ENCODE measurements at places on chromosomes 6 and 20.

GRCh38 chr6:125631165-125631564 lies 118.3 kb upstream of the HEY2 start:
- no peak for DNase-seq

- DNase-seq = no peak
Observed at GRCh38 chr20:40643891-40644290, 45.1 kb downstream of the MAFB start.

- no peak for DNase-seq
Observed at GRCh38 chr6:40460380-40460779, 126.8 kb downstream of the LRFN2 start.

DNA sequence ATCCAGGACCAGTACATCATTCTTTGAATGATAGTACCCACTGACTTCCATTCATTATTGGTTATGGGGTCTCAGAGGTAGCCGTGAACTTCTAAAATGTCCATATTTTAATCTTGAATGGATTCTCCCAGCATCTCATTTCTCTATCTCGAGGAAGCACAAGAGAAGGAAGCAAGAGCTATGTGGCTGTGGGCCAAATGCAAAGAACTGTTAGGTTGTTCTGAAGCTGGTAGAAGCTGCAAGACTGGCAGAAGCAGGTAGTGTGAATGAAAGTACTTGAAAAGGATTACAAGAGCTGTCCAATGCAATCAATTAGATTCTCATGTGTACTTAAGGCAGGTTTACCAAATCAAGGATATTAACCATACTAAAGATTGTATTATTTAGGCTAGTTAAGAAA lies 1131.8 kb downstream of the GRIK2 start:
- no peak for DNase-seq

- DNase-seq = no peak
Observed at GRCh38 chr20:38558596-38559360, 22.2 kb upstream of the ADIG start.

GRCh38 chr20:36951198-36951978 lies at the start of gene SAMHD1:
Gene SAMHD1, minus strand, starts transcription at chr20:36951708. Its CDS starts 65 bp downstream, at chr20:36951643.
- DNase-seq = peak; percentile 93

GRCh38 chr20:61600016-61600415 lies 348.0 kb downstream of the CDH4 start:
- DNase-seq = no peak

DNA sequence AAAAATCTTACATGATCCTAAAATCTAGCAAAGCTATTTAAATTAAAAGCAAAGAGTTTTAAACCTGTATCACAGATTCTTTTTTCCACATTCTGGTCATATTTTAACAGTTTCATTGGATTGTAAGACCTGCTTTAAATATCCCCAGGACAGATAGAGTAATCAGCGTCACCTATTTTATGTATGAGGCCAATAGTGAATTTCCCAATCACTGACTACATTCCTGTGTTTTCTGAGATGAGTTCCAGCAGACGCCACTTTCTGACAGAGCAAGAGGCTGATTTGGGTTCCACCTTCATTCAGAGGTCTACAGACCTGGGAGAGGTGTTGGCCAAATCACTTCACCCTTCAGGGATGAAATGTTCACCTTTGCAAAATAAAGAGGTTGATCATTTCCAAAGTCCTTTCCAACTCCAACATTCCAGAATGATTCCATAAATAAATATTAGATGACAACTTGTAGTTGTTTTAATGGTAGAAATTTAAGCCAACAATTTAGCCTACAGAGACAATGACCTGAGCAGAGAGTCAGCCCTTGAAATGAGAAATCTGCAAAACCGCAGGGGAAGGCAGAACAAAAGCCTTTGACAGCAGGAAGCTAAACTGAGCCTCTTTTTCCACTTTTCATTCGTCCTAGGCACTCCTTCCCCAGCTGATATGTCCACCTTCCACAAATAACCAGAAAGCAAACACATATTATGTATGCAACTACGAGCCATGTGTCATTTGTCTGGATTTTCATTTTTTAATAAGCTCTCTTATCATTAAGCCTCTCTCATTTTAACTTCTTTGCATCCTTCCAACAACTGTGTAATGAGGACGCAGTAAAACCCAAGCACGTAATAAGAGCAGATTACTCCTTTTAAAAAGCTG lies 105.2 kb downstream of the TFAP2A start:
- DNase-seq = no peak

- no peak for DNase-seq
Observed at GRCh38 chr6:156691018-156691417, 86.2 kb upstream of the ARID1B start.

- no peak for DNase-seq
Observed at GRCh38 chr20:19962958-19963357, 54.2 kb upstream of the NAA20 start.

- no peak for DNase-seq
Observed at GRCh38 chr20:19774135-19774933, 16.3 kb downstream of the RIN2 start.

DNA sequence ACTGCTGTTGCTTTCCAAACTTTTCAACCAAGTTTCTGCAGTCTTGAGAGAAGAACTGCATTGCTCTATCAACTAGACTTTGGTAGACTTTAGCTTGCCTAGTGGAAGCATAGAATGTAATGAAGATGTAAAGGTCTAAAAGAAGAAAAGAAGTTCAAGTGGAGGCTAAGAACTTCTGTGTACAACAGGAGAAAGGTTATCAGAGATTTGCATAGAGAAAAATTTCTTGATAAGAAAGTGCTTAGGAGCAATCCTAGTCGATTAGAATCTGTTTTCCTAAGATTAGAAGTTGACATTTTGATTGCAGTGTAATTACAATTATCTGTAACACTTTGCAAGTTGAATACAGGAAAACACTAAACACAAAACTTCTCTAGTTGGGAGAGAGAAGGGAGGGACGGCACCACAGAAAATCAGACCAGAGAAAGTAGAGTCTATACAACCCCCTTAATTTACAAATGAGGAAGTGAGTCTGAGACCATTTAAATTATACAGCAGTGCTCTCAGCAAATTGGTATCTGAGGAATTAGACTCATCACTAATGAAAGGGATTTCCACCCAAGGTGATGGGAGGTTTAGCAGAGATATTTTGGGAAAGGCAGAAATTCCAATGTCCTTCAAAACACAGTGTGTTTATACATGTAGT lies 194.3 kb upstream of the MARCKS start:
- DNase-seq = no peak

- no peak for DNase-seq
Observed at GRCh38 chr20:21699216-21699508, 6.3 kb upstream of the PAX1 start.

DNA sequence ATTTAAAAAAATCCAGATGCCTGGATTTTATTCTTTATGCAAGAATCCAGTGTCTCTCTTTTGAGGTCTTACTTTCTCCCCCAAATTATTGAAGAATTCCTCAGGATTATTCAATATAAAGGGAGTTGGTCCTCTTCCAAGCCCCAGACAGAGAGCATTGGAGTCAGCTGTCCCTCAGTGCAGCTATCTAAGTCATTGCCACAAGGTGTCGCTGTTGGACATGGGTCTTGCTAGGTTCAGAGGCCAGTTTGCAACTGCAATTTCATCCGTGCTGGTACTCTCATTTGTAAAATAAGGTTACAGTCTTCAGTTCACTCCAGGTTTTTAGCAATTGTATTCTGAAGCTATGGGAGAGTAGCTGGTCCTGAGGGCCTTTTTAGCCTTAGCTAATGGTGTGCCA lies 27.8 kb downstream of the CCN2 start:
- peak; percentile 25 for DNase-seq

GRCh38 chr20:13355411-13355810 lies 134.3 kb downstream of the ISM1 start:
- no peak for DNase-seq

DNA sequence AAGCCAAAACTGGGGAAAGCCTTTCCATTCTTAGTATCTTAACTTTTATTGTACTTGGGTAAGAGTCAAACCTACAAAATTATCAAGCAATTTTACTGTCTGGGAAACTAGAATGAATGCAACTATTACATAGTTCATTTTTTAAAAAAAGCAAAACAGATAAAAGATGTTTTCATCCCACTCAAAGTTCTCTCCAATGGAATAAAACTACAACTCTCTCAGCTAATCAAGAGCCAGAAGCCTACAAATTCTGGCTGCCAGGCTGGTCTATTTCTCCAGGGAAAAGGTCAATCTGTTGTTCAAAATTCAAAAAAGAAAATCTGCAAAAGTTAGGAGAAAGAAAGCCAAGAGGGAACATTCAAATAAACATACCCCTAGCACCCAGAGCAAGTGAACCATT lies 56.2 kb downstream of the COL12A1 start:
- DNase-seq = no peak

DNA sequence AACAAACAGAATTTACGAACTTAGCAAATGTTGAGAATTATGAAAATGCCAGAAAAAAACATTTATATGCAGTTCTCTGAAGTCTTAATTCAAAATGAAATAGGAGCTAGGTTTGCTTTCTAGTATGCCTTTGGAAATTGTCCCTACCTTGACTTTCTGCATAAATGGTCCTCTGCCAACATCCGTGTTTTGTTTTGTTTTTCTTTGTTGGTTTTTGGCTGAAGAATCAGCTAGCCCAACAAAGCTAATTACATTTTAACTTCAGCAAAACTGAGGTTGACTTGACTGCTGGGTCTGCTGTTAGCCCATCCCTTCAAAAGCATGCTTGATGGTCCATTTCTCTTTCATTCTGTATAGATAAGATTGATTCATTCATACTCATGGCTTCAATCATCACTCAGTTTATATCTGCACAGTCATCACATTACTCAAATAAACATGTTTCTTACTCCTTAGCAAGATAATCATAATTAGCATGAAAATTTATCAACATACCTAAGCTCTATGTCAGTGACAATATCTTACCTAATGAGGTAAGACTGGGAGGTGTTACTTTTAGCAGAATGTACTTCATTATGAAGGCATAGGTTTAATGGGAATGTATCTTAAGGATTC lies 76.4 kb downstream of the ADGRB3 start:
- DNase-seq = no peak

GRCh38 chr6:161271343-161272030 lies 2.4 kb downstream of the AGPAT4 start:
- DNase-seq = no peak

DNA sequence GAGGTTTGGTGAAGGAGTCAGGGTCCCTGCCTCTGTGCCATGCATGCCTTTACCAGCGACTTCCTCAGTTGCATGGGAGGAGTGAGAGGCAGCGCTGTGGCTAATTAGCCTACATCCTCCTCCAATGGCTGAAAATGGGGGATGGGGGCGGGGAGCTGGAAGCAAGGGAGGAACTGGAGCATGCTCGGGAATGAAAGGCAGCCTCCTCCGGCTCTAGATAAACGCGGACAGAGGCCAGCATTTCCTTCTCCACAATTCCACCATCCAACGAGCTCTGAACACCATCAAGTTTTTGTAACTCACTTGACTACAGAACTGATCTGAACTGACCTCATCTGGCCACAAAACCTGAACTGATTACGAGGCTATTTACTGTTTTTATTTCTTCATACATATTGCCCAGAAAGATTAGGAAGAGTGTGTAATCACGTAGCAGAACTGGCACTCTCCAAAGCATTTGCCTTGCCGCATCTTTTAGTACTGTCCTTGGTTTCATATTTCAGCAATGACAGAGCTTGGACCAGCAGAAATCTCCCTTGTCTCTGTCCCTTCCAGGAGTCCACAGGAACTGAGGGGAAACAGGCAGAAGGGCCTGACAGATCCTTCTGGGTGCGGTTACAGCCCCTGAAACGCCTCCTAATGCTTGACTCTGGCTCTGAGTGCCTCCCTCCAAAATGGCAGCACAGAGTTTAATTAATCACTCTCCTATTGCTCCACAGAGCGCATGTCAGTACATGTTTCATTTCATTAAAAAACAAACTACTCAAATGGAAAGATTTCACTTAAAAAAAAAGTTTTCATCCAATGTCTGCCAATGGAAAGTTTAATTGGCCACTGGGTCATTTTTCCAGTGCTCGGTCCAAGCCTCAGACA lies 58.2 kb upstream of the TRAF3IP2 start:
- no peak for DNase-seq

- peak; percentile 59 for DNase-seq
Observed at GRCh38 chr6:52352239-52353018, 9.5 kb upstream of the PAQR8 start.

- DNase-seq = no peak
Observed at GRCh38 chr6:84652356-84653026, 111.9 kb downstream of the TBX18 start.

GRCh38 chr20:14062786-14063185 lies 67.5 kb downstream of the MACROD2 start:
- no peak for DNase-seq

- no peak for DNase-seq
Observed at GRCh38 chr20:12914804-12915203, 94.0 kb upstream of the SPTLC3 start.

GRCh38 chr6:105194106-105194505 lies 14.3 kb upstream of the POPDC3 start:
- no peak for DNase-seq

Data from SHP77 treated with DMSO at 0.1 percent for 48 hours (cell line).